ENCODE measurements at places on chromosomes 7 and 10.

DNA sequence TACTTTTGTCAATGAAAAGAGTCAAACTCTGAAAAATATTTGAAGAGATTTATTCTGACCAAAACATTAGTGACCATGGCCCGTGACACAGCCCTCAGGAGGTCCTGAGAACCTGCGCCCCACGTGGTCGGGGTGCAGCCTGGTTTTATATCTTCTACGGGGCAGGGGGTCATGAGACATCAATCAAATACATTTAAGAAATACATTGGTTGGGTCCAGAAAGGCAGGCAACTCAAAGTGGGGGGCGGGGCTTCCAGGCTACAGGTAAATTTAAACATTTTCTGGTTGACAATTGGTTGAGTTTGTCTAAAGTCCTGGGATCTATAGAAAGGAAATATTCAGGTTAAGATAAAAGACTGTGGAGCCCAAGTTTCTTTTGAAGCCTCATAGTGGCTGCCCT is 34.8 kb upstream of the BNIP3 start:
- DNase-seq: no peak

GRCh38 chr10:88389456-88389855 is 193.7 kb downstream of the RNLS start:
- no peak for DNase-seq

DNA sequence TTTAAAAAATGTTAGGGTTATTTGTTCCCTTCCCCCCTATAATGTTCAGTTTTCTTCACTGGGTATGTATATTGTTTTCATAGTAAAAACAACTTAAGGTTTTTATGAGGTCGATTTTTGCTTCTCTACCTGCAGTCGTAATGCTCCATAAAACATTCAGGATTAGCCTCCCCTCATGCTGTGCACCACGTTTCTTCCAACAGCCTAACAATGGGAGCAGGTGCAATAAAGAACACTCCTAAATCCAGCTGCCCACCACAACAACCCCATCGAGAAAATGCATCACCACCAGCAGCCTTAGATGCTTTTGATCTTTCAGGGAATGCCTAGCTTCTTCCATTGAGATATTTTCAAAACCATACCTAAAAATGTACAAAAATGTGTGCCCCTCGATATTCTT is 111.1 kb downstream of the ADAM12 start:
- DNase-seq: no peak

DNA sequence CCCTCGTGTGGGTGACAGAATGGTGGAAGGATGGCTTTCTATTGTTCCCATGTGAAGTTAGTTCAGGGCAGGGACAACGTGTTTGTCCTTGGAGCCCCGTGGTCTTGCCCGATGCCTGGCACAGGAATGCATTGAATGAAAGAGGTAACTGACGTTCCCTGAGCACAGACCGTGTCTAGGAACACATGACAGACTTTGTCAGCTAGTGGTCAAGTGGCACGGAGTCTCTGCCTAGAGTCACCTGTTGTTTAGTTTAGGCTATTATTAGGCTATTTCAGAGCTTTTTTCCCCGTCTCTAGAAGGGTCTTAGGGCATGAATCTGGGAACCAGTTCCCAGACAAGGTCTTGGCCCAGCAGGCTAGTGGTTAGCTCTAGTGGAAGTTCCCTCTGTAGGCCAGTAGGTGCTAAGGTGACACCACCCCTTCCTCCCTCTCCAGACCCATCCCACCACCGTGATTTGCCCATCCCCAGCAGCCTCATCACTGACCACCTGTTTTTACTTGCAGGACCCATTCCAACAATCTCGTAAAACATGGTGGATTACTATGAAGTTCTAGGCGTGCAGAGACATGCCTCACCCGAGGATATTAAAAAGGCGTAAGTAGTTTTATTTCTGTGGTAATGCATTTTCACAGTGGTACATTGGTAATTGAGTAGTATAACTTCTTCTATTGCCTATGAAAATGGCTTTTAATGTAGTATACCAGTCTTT is 21.4 kb downstream of the DNAJB6 start:
- no peak for DNase-seq

DNA sequence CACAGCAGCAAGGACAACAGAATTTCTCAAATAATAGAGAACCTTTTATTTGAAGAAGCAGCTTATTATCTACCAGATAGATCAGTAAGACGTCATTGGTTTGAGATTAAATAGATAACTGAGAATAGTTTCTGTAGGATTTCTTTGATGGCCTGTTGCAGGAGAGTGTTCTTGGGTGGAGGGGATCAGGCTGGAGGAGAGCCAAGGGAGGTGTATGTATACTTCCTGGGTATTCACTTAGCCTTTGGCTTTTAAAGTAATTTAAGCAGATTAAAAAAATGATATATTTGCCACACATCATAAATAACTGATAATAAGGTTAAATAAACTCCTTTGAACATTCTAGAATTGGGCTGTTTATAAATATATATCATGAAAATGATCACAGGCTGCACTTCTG is 486.1 kb upstream of the IGFBP3 start:
- no peak for DNase-seq

DNA sequence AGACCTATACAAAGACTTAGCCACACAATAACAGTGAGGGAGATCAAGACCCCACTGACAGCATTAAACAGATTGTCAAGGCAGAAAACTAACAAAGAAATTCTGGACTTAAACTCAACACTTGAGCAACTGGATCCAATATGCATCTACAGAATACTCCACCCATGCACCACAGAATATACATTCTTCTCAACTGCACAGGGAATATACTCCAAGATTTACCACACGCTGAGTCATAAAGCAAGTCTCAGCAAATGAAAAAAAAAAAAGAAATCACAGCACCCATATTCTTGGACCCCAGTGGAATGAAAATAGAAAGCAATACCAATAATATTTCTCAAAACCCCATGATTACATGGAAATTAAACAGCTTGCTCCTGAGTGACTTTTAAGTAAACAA is 680.2 kb downstream of the PCDH15 start:
- DNase-seq: no peak

GRCh38 chr7:100642534-100642907 is 1.2 kb upstream of the TFR2 start:
- no peak for DNase-seq

DNA sequence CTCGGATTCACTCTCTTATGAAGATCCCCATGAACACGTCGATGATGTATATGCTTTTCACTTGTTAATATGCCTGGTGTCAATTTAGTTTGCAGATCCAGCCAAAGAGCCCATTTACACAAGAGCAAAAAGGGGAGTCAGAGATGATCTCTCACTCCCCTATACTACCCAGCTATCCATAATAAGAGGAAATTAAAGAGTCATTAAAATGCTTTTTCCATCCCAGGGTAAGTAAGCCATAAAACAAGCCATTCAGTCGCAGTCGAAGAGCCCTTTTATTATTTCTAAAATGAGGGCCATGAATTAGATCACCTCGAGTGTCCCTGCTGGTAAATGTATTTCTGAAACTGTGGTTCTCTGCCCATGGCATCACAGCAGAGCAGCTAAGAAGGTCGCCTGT is 41.2 kb downstream of the CHCHD3 start:
- DNase-seq: no peak

DNA sequence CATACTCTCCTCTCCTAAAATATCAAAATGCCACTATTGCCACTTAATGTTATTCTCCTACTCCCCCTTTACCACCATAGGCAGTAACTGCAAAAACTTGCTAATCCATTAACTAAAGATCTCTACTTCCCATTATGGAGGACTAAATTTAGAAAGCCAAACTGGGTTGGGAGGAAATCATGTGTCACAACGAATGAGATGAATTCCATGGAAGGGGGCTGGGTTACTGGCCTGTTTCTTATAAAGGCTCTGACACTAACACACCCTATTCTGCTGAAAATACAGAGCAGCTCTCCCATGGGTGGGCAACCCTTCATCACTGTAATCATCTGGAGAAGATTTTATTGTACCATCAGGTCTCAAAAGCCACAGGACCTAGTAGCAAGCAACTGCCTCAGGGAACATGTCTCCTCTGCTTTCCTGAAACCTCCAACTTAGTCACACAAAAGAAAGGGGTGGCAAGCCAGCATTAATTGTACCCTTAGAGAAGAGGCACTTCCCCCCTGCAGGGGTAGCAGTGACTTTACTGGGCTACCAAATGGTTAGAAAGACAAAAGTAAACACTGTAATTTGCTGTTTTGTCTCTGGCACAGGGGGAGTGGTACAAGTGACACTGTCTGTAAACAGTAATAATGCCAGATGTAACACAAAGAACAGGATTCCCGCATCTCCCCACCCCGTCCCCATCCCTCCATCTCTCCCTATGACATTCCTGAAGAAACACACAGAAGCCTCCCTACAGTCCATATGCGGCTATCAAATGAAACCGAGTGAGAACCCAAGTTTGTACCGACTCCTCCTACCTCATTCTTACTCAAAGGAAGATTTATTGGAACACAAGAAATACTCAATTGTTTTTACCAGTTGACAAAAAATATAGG is 81.6 kb downstream of the ARMH3 start:
- DNase-seq: no peak

- no peak for DNase-seq
Observed at GRCh38 chr10:131021969-131022368, 289.6 kb downstream of the TCERG1L start.

DNA sequence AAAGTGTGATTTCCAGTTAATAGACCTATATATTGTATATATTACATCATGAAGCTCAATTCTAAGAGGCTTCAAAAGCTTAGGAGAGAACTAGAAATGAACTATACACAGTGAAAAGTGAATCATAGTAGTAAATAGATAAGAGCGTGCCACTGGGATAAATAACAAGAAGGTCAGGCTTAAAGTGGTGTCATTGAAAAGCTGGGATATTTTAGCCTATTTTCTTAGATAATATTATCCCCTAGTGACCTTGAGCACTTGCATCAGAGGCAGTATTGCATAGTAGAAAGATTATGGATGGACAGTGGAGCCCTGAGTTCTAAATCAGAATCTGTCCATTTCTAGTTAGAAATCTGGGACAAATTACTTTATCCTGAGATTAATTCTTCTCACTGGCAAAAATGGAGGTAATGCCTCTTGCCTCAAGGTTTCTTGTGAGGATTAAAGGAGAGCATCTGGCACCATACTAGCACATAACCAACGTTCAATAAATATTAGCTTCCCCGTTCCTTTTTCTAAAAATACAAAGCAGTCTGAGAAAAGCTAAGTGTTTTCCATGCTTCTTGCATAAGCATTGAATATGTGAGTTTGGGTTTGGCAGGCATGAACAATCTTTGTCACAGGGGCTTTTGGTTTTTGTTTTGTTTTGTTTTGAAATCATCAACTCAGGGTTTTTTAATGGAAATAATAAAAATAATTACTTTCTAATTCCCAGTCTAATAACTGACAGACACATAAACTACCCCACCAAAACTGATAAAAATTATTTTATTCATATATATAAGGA is 27.3 kb upstream of the MACC1 start:
- DNase-seq: no peak

DNA sequence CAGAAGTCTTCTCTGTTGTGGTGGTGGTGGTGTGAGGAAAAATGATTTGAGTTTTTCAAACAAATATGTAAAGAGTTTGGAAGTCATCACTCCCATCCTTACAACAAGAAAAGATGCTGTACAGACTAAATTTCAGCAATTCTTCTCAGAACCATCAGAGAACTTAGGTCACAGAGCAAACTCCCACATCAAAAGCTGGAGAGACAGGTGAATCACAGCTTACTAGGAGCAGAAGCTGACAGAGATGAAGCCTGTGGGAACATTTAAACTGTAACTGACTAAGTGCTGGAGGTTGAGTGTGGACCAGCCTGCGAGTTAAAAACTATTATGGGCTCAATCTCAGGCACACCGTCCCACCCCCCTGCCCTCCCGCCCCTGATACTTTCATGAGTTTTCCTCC is 97.3 kb downstream of the AKR1D1 start:
- no peak for DNase-seq

GRCh38 chr10:88195841-88196240 is 332.4 kb downstream of the PTEN start:
- DNase-seq: no peak

- DNase-seq: no peak
Observed at GRCh38 chr10:119980956-119981750, 88.6 kb downstream of the SEC23IP start.

DNA sequence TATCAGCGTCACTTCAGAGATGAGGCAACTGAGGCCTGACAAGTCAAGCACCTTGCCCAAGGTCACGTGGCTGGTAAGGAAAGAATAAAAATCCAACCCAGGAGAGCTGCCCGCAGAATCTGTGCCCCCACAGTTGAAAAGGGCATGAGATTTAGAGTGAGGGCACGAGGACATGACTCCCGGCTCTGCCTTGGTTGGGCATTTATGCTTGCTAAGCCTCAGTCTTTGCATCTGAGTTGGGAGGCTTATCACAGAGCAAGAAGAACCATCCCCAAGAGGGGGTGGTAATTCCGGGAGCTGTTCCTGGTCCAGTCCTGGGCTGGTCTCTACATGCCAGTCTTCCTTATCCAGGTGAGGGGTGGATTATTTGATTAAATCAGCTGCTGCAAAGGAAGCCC is 37.3 kb downstream of the PLPP4 start:
- no peak for DNase-seq

GRCh38 chr7:18208921-18209320 is 181.3 kb upstream of the PRPS1L1 start:
- DNase-seq: no peak

- no peak for DNase-seq
Observed at GRCh38 chr10:93039110-93039509, 21.5 kb upstream of the CYP26C1 start.

GRCh38 chr10:94027197-94027596 is 33.5 kb downstream of the PLCE1 start:
- no peak for DNase-seq

- DNase-seq: no peak
Observed at GRCh38 chr7:131905471-131905973, 349.1 kb upstream of the PODXL start.

DNA sequence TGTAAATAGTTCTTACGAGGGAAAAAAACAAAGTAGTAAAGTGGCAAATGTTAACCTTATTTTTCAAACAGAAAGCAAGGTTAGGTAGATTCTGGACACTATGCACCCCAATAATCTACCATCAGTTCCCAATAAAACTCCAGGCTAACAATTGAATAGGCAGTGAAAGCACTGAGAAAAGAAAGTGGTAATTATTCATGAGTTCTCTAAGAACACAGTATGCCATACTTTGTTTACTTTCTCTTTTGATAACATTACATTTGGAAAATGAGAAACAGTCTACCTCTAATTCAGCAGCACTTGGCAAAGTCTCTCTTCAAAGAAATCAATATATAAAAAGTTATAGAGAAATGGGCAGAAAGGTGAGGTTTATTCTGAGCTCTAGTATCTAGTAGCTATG is 18.4 kb downstream of the TM9SF3 start:
- DNase-seq: no peak

GRCh38 chr10:86651021-86651471 is 3.3 kb upstream of the OPN4 start:
- no peak for DNase-seq

GRCh38 chr7:144641389-144642044 is 194.3 kb downstream of the TPK1 start:
- DNase-seq: no peak

- DNase-seq: no peak
Observed at GRCh38 chr10:35341521-35341920, 5.2 kb downstream of the CCNY start.

- DNase-seq: no peak
Observed at GRCh38 chr10:73914036-73914435, 3.1 kb downstream of the PLAU start.
